ENCODE measurements at places on chromosomes 16 and 17. TPM values are rescaled to one million over a fixed set of nuclear protein-coding genes. Genes with fewer than 3 reads are reported as not detected.

Gene TPSB2
- total RNA-seq = not detected

Gene FOXL1
- 0.09 TPM for total RNA-seq

Gene CLEC3A
- not detected for total RNA-seq

Gene NT5M
- 6.6 TPM for total RNA-seq

Gene CORO6
- 2.6 TPM for total RNA-seq

Gene TP53TG3F
- total RNA-seq = not detected

Gene TRIM65
- 39.6 TPM for total RNA-seq

Gene CHRNE
- total RNA-seq = 0.31 TPM

Gene HOXB2
- not detected for total RNA-seq

Gene CUEDC1
- total RNA-seq = 6.5 TPM

Gene KRT25
- total RNA-seq = not detected

Gene NLRC3
- 0.44 TPM for total RNA-seq

Gene GFAP
- 1.1 TPM for total RNA-seq

Gene MT1H
- total RNA-seq = 10.7 TPM

Gene CES1
- not detected for total RNA-seq

Gene CCNF
- total RNA-seq = 62.2 TPM

Gene GPR179
- not detected for total RNA-seq

Gene MILR1
- total RNA-seq = not detected

Gene TIGD7
- 4.1 TPM for total RNA-seq
